ENCODE measurements at places on chromosomes 2 and 18.

- no peak for DNase-seq
Observed at GRCh38 chr2:63719052-63719451, 122.6 kb upstream of the UGP2 start.

GRCh38 chr2:20561637-20562454 lies 89.1 kb downstream of the HS1BP3 start:
- DNase-seq = no peak

- DNase-seq = no peak
Observed at GRCh38 chr2:109340381-109340780, 211.4 kb downstream of the SH3RF3 start.

- DNase-seq = no peak
Observed at GRCh38 chr2:109727929-109728447, 66.1 kb upstream of the RGPD5 start.

DNA sequence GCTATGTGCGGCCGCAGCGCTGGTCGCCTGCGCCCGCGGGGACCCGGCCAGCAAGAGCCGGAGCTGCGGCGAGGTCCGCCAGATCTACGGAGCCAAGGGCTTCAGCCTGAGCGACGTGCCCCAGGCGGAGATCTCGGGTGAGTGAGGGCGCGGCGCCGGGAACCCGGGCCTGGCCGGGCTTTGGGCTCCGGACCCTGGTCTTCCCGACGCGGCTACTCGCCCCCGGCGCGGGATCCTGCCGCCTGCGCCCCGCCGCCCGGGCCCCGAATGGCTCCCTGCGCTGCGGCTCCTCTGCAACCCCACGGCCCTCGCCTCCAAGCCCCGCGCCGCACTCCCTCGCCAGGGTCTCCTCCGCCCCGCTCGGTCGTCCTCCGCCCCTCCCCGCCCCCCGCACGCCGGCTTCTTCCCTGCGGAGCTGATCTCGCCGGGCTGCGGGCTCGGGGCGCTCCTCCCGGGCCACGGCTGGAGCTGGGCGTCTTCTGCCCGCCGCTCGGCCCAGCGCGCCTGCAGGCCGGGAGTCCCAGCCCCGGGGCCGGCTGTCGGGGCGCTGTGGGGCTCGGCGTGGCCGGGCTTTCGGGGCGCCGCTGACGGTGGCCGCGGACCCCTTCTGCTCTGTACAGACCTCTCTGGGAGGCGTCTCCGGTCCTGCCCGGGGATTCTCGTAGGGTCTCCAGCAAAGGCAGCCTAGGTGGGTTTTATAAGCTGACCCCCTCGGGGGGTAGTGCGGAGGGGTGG lies 652 bp downstream of the GPC1 start:
- DNase-seq = no peak
